AG08395 (cell line): ENCODE measurements at places on chromosomes 4 and X.
A peak's percentile ranks its signal among the peaks of the same experiment; 100 is the strongest.

DNA sequence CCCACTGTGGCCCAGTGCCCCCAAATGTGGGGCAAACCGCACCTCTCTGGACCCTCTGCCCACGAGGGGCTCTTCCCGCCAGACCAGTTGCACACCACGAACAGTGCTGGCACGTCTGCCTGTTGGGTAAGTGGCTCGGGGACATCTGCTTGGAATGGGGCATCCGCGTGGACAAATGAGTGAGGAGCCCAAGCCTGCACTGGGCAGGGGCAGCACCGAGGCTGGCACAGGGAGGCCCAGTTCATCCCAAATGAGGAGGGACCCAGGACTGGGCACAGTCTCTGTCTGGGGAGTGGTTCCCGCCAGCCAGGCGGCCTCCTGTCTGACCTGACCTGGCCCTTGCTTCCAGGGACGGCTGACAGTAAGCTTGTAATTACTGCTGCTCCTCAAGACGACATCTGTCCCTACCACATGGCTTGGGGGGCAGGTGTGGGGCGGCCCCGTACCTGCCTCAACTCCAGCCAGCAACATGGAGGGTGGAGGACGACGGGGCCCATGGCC lies 3.2 kb downstream of the SPON2 start:
- no peak for DNase-seq

DNA sequence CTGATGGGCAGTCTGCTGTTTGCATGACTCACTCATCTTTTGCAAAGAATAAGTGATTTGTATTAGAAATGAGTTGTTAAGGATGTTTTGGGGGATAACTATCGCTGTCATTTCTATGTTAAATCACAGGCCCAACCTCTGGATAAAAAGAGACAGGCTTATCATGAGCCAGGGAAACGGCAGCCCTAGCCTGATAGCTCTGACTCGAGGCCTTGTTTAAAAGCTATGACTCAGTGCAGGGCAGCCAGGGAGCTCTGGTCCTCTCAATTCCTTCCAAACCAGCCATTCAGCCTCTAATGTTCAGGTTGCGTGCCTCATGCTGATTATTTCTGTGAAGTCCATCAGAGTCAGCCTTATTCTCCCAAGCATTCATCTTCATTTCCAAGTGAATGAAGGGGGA lies 305.9 kb upstream of the HAND2 start:
- peak; percentile 57 for DNase-seq

GRCh38 chr4:14749910-14750309 lies 252.4 kb upstream of the CPEB2 start:
- DNase-seq, result peak; percentile 26

DNA sequence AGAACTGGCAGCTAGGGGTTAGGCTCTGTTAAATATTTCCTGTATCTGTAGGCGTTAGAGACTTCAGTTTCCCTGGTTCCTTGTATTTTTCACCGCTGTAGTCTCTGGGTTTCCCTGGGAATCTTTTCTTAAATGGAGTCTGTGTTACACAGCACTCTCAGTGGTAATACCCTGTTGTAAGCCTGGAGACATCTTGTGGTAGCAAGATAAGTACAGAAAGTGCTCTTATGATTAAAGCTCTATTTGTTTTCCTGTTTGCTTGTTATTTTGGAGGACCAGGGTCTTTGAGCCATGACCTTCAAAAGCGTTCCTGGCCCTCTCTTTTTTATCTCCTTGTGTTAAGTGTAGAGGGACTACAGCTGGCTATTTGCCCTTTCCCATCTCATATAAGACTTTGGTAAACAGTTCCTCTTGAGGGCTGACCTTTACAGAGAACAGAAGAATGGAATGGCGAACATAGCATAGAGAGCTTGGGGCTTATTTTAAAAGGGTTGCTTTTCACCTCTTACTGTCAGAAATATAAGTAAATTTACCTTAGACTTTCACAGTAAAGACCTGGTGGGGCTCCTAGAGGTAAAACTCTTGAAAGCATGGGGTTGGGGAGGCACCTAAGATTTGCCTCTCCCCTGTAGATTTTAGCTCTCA lies 782.5 kb downstream of the FAT4 start:
- DNase-seq, result no peak

- DNase-seq, result no peak
Measured at GRCh38 chr4:2933566-2934076, 29.6 kb downstream of the NOP14 start.
